ENCODE measurements at places on chromosomes 3 and 15. TPM values are rescaled to one million over a fixed set of nuclear protein-coding genes. Genes with fewer than 3 reads are reported as not detected.

The LIPH gene
- 1.0 TPM for total RNA-seq

DNA sequence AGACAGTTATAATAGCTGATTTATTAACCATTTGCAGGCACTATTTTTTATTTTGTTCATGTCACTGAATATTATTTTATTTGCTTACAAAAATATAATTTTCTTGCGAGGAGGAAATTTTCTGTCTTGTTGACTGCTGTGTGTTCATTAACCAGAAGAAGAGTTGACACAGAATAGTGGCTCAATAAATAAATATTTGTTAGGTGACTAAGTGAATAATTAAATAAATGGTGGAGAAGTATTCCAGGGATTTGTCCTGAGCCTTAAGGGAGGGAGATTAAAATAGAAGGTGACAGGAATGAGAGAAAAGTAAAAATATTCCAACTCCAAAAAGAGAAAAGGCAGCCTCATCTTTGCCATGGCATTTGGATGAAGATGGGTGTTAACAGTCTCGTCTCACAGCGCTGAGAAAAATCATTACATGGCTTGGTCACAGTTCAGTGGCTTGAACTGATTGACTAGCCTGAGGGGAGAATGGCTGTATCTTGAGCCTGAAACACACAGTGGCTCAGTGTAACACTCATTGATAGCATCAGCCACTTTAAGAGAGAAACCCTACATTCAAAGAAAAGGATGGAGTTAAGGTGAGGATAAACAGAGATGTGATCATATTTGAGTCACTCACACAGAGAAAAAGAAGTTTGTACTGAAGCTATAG is 449.9 kb upstream of the NAALADL2 start:
- H3K4me3 ChIP-seq = no peak overlapping the region
- no peaks in the 10 kb centered on the region for H3K4me1 ChIP-seq
- H3K36me3 ChIP-seq = no peaks in the 10 kb centered on the region
- no peak for DNase-seq
- H3K27ac ChIP-seq = no peak overlapping the region

DNA sequence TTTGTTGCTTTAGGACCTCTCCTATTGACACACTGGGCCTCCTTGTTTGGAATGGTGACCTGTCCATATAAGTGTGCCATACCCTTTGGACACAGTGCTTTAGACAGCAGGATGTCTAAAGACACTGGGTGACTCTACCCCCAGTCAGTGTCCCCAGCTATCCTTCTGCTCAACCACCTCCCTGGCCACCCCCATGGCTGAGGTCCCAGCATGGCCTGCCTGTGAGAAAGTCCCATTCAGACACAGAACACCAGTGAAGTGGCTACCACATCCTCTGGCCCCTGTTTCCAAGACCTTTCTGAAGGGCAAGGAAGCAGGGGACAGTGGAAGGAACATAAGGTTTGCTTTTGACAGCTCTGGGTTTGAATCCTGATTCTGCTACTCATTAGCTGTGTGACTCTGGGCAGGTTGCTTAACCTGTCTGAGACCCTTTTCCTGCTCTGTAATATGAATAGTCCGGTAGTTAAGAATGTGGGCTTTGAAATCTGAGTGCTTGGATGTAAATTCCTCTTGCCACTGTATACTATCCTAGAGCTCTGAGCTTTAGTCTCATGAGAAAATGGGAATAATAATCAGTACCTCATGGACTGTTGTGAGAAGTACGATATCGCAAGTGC is 6.3 kb upstream of the AP3S2 start:
- no peak overlapping the region for H3K4me3 ChIP-seq

The SORD gene
- 8.3 TPM for total RNA-seq

GRCh38 chr15:93030430-93031102 is 58.4 kb downstream of the RGMA start:
- H3K4me3 ChIP-seq = no peak overlapping the region
- H3K27ac ChIP-seq = peak overlapping the region; percentile 81
- H3K4me1 ChIP-seq = peaks cover 18% of the 10 kb centered on the region
- no peaks in the 10 kb centered on the region for H3K36me3 ChIP-seq
- peak; percentile 85 for DNase-seq
- no peaks in the 10 kb centered on the region for H3K27me3 ChIP-seq

The PIF1 gene
- 1.4 TPM for total RNA-seq

All from ovary (tissue), 10 donors.